ENCODE measurements at places on chromosomes 1 and 21.

- no peak for DNase-seq
Measured at GRCh38 chr1:11990303-11991032, 10.2 kb downstream of the MFN2 start.

DNA sequence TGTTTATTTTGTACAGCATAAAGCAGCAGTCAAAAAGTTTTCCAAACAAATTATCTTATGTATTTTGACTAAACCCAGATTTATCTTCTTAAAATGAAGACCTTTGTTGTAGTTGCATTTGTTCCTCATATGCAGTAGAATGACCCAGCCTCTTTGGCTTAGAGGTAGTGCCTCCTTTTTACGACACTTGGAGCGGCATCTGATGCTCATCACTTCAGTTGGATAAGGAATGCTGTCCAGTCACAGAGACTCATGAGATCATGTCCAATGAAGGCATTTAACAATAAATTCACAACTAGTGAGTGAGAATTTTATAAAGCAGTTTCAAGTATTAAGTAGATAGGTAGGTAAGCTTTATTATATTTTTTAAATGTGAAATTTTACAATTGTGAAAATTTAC lies 35.2 kb downstream of the PTPRC start:
- DNase-seq, result no peak

DNA sequence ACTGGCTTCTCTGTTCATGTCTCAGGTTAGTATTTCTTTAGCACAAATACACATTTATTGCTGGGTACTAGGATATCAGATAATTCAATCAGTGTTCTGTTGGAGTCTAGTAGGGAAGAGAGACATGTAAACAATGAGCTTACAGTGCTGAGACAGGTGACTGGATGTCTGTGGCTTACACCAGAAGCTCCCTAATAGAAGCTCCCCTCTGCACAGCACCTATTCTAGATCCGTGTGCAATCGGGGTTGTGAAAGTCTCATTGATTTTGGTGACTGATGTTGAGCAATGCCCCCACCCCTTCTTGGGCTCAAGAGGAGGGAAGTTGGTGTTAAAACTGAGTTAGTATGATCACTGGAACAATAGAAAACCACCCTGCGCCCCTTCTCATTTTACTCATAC lies 279.2 kb downstream of the RPS6KC1 start:
- no peak for DNase-seq

- no peak for DNase-seq
Measured at GRCh38 chr1:221397141-221397540, 344.7 kb downstream of the DUSP10 start.

DNA sequence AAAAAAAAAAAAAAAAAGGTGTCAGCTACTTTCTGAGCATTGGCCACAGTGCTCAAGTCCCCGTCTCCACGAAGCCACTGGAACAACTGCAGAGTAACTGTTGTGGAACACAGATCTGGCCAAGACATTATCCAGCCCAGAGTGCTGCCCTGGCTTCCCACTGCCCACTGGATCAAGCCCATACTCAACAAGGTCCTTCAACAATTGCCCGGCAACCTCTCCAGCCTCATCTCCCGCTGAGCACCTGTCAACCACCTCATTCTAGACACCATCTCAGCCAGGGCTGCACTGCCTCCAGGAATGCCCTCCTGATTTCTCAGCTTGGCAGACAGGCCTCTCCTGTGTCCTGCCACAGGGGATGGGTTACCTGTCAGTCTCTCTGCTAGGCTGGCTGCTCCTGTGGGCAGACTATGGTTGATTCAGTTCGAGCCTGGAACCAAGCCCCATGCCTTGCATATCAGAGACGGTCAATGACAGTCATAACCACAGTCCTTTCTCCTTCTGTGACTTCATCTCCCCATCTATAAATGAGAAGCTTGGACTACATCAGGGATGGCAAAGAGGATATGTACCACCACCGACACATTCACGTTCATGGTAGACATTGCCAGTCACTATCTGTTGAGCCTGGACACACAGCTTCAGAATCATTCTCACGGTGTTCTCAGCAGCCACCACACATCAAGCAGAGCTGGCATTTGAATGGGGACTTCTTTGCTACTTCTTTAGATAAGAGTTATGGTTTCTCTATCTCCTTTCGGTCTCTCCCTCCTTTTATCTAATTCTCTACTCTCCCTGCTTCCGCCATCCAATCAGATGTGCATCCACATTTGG lies 76.9 kb downstream of the MRPL37 start:
- DNase-seq, result no peak

DNA sequence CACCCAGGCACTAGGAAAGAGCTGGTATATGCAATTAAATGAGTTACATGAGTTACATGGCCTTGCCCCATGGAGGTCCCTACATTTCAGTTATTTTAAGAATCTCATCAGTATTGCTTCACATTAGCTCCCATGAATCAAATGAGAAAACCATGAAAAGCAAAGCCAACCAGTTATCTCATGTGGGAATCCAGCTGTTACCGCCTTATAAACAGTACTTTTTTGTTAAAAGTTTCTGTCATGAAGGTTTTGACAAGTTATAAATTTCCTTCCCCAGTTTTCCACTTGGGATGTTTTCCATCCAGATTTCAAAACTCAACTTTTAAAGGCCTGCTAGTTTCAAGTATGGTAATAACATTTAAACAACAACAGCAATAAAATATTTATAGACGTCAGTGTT lies 544.8 kb downstream of the NUF2 start:
- no peak for DNase-seq

DNA sequence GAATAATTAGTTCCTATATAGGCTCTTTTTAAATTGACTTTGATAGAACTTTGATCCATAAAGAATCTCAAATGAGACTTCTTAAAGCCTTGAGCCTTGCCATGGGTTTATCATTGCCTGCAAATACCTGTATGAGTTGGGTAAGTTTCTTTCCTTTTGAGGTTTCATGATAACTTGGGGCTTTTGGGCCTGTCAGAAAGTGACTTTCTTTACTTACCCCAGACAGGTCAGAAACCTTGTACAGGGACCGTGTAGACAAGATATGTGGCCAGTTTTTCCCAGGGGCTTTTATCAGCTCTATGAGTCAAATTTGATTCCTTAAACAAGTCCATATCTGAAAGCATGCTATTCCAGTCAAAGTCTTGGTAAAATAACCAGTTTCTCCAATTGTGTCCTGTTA lies 17.3 kb downstream of the KCTD3 start:
- no peak for DNase-seq

DNA sequence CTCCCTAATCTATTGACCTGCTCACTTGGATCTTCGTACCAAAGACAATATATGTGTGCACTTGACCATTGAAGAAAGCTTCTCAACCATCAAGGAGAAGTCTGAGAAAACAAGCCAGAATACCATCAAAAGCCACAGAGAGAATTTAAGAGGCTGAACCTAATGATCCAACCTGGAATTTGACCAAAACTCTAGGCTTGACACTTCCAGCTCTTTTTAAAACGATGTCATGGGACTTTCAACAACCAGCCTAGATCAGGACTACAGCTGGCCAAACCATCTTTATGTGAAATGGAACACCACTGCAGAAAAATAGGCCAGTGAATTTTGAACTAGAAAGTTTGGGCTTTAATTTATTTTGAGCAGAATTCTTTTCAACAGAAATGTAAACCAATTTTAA lies 444.4 kb downstream of the LTN1 start:
- DNase-seq, result no peak

GRCh38 chr1:6614019-6614928 lies 743 bp downstream of the PHF13 start:
- DNase-seq, result no peak

DNA sequence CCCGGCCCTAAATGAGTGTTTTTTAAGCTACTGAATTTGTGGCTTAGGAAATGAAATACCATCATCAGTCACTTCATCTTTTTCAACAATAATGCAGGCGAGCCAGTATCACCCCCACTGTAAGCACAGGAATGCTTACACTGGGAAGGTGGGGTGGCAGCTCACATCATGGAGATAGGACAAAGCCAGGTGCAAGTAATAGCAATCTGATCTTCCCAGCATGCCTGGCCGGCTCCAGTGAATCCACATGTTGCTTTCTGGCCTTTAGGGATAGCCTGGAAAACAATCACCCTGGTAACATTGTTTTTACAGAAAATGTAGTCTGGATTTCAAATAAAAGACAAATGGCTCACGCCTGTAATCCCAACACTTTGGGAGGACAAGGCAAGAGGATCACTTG lies 140.9 kb upstream of the SOD1 start:
- no peak for DNase-seq

DNA sequence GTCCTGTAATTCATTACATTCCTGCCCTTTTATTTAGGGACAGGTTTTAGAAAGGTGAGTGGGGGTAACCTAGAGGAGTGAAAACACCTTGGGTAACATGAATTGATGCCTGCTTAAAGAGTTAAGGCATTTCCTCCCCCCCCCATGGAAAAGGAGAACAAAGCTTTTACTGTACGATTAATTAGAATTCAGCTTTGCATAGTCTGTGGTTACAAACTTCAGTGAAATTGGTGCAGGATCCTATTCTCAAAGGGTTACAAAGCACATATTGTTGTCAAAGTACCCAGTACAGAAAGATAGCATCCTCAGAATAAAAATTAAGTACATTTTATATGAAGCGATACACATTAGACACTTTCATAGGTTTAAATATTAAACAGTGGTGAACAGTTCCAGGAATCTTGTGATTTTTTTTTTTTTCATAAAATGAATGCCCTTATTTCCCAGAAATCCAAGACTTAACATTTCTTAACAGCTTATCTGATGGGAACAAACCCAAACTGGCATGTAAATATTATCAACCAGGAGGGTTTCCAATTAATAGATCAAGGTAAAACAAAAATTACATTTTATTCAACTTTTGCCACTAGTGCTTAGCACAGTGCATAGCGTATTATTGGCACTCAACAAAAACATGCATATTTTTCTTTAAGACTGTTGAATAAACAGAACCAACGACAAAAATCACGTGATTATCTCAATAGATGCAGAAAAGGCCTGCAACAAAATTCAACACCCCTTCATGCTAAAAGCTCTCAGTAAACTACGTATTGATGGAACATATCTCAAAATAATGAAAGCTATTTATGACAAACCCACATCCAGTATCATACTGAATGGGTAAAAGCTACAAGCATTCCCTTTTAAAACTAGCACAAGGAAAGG lies 172.7 kb downstream of the PDE4B start:
- DNase-seq, result no peak

- no peak for DNase-seq
Measured at GRCh38 chr1:198333744-198334143, 176.9 kb downstream of the NEK7 start.

- DNase-seq, result no peak
Measured at GRCh38 chr21:38714039-38714817, 91.5 kb upstream of the ETS2 start.

DNA sequence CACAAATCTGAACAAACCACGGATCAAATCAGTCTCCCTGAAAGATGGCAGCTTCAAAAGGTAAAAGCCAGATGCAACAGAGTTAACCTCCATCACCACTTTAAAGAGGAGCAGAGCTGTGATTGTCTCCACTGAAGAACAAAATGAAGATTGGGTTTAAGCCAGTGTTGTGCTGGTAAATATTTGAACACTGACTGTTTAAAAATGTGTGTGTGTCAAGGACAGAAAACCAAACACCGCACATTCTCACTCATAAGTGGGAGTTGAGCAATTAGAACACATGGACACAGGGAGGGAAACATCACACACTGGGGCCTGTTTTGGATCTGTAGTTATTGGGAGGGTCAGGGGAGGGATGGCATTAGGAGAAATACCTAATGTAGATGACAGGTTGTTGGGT lies 83.9 kb downstream of the ST6GALNAC5 start:
- no peak for DNase-seq

GRCh38 chr1:17502326-17502778 lies 37.1 kb upstream of the ARHGEF10L start:
- DNase-seq, result peak; percentile 4

GRCh38 chr1:209238356-209238755 lies 345.2 kb upstream of the CAMK1G start:
- DNase-seq, result no peak

DNA sequence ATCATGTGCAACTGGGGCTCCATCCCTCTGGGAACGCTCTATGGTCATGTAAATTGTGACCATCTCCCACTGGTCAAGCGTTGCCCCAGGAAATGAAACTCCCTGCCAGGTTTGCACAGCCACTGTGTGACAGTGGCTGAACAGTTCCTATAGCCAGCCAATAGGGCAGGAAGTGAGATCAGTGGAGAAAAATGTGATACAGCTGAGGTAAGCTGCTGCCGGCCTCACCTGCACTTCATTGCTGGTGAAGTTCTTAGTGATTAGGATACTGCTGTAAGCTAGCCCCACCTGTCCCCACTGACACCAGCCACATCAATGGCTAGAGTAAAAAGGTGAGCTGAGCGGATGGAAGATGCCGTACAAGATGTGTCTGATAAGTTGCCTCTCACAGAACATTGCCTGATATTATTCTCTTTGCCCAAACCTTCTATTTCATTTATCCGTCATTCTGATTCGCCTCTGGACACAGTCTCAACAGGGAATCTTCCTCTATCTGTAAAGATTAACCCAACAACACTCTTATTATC lies 38.4 kb upstream of the CDC42BPA start:
- no peak for DNase-seq

DNA sequence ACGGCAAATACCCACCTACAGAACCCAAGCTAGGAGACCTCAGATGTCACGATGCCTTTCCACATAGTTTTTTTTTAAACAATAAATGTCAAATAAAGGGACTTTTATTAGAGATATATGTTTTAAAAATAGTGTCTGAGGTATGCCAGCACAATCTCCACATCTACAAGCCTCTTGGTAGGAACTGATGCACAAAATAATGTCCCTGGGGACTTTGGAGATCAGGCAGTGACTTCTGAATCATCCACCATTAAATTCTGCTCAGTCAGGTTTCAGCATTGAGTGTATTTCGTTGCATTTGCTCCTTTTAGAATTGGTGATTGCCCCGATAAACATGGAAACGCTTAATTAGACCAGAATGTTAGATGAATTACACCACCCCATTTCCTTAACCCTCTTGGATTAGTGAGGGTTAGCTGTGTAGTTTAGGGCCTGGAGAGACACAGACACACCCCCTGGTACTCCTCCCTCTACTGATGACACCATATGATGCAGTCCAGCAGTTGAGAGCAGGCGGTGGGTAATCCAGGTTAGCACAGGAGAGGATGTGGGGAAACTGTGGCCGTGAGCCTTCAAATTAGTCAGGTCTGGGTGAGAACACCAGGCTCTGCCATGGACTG lies 33.6 kb downstream of the LGR6 start:
- DNase-seq, result no peak

GRCh38 chr1:29789910-29790247 lies 553.6 kb downstream of the PTPRU start:
- no peak for DNase-seq

- no peak for DNase-seq
Measured at GRCh38 chr21:36419996-36420395, 34.8 kb downstream of the CHAF1B start.

DNA sequence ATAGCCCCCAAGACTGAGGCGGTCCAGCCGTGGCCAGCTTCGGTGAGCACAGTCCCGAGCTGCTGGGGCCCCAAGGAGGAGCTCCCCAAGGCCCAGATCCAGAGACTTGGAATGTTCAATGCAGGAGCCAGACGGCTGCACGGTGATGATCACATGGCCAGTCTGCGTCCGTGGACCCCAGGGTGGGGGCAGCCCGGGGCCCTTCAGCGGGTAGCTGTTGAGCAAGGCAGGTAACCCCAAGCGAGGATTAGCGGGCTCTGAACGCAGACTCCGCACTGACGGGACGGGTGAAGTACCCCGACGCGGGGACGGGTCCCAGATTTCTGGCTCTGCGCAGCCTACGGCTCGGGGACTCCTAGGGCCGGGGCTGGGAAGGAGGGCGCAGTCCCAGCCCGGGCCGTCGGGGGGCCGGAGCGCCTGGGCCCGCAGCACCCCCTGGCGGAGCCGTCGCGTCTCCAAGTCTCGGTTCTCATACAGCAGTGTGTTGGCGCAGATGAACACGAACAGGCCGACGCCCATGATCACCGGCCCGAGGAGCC lies 2.7 kb downstream of the TMEM200B start:
- DNase-seq, result no peak

GRCh38 chr21:38325731-38326420 lies 69.1 kb downstream of the KCNJ15 start:
- no peak for DNase-seq

Measured in GM12878 (cell line).